Hematopoietic multipotent progenitor cell treated with erythropoietin and hydrocortisone succinate and interleukin-3 and kit ligand, for 17 days (in vitro differentiated cells): ENCODE measurements at places on chromosomes 2 and 18.

DNA sequence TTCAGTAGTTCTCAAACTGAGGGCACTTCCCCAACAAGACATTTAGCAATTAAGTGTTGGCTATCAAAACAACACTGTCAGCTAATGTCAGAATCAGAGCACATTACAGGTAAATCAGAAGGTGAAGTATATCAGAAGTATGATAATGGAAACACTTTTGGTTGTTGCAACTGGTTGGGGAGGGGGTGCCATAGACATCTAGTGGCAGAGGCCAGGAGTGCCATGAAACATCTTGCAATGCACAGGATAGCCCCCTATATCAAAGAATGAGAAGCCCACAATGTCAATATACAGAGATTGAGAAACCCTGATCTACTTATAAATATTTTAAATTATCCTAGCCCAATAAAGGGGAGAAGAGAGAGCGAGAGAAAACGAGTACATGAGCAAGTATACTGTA lies 4.9 kb upstream of the XPO1 start:
- no peak for DNase-seq

DNA sequence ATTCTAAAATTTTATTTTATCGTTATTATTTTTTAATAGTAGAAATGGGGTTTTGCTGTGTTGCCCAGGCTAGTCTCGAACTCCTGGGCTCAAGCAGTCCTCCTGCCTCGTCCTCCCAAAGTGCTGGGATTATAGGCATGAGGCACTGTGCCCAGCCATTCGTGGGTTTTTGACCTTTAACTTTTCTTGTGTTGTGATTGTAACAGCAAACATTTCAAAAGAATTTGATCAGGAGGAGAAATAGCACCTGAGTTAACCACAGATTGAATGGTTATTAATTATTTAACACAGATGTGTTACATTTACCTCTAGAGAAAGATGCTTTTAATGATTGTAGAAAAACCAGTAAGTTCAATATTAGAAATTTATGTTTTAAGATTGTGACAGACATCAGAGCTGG lies 132.0 kb downstream of the HAUS1 start:
- DNase-seq: no peak

DNA sequence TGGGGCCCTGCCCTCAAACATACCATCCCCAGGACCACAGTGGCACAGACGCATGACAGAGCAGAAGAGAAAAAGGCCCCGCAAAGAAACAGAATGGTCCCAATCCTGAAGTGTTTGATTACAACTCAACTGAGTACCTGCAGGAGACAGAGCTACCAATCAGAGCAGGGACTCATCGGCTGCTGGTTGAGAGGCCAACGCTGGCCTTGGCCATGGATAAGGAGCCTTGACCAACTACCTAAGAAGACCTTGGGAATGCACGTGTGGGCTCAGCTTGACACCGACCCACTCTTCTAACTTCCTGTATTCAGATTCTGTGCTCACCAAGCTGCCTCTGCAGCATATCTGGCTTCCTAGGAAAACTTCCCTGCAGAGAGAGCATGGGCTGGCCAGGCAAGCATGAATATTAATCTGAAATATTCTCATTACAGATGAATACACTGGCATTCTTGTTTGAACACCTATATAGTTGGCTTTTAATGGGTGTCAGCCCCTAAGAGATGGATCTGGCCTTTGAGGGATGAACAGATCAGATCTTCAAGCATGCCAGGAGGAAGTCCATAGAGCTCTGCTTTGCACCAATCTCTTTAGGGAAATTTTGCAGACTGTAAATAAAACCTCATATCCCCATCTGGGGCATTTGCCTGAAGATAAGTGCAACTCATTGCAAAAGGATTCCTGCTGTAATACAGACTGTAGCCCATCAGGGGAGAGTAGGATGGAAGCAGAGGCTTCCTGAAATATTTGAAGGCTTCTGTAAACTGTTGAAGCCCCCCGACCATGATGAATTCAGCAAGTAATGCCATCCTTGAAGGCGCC lies 135.4 kb downstream of the BCL2 start:
- no peak for DNase-seq

DNA sequence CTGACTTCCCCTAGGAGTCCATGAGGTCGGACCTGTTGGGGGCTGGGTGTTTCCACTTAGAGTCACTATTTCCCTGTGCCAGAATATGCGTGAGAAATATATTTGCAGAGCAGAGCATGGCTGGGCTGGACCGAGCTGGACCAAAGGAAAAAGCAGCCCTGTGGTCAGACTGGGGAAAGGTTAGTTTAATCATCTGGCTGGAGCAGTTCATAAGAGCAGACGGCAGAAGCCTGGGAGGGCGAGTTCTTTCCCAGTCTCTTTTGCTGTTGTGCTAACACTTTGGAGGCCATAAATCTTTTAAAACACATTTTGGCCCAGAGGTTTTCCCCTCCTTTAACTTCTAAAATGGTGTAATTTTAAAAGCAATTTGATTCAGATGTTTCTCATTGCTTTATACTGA lies 66.5 kb downstream of the GLI2 start:
- DNase-seq: no peak

- no peak for DNase-seq
Observed at GRCh38 chr2:88086401-88086800, 18.8 kb downstream of the SMYD1 start.
